ENCODE measurements at places on chromosomes 7 and 10. TPM values are rescaled to one million over a fixed set of nuclear protein-coding genes. Genes with fewer than 3 reads are reported as not detected.
A peak's percentile ranks its signal among the peaks of the same experiment; 100 is the strongest.

DNA sequence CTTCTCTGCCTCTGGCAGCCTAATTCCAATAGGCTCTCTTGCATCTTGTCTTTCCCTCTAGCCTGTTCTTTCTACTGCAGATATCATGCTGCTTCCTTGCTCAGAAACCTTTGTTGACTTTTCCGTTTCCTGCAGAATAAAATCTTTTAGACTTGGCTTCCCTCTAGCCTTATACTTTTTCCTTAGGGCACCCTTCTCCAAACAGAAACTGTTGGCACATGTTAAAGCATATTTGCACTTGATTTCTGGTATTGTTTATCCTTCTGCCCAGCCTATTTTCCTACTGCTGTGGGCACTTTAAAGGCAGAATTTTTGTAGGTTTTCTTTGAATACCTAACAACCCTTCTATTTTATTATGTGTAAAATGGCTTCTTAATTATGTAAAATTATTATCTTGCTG, 4.6 kb downstream of the GNAI1 start:
- H3K27ac ChIP-seq = no peak overlapping the region
- DNase-seq = no peak
- no peaks in the 10 kb centered on the region for H3K36me3 ChIP-seq
- no peak overlapping the region for H3K4me3 ChIP-seq

The ACBD7 gene
- total RNA-seq = 0.19 TPM

- DNase-seq = peak; percentile 77
- H3K4me3 ChIP-seq = peak overlapping the region; percentile 70
- H3K36me3 ChIP-seq = no peaks in the 10 kb centered on the region
- peak overlapping the region; percentile 97 for H3K27ac ChIP-seq
- H3K27me3 ChIP-seq = no peaks in the 10 kb centered on the region
- peaks cover 51% of the 10 kb centered on the region for H3K4me1 ChIP-seq
Observed at GRCh38 chr7:140230516-140230860, 53.7 kb upstream of the KDM7A start.

The CYP26C1 gene
- 0.14 TPM for total RNA-seq

- H3K27me3 ChIP-seq = no peaks in the 10 kb centered on the region
- no peaks in the 10 kb centered on the region for H3K36me3 ChIP-seq
- DNase-seq = peak; percentile 59
- H3K4me3 ChIP-seq = no peak overlapping the region
- H3K4me1 ChIP-seq = peaks cover 29% of the 10 kb centered on the region
Observed at GRCh38 chr7:139855498-139856270, 26.6 kb downstream of the TBXAS1 start.

The CYP3A7 gene
- not detected for total RNA-seq

DNA sequence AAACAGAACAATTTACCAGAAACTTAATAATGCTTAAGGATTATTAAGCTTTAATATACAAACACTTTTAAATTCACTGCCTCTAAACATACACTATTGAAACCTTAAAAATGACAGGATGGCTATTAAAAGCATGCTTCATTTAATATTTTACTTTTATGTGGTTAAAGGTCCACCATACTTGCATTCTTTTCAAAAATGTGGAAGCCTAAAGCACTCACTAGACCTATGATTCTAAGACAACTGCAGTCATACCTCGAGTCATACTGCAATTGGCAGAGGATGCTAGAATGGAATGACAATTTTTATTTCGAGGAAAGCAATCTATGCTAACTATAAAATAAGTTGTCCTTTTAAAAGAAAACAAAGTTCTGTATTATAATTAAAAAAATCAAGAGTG, 85.3 kb downstream of the PIP4K2A start:
- H3K4me1 ChIP-seq = peaks cover 58% of the 10 kb centered on the region
- no peak for DNase-seq
- H3K27ac ChIP-seq = peak overlapping the region; percentile 82
- H3K27me3 ChIP-seq = no peaks in the 10 kb centered on the region
- H3K4me3 ChIP-seq = no peak overlapping the region
- peaks cover 2% of the 10 kb centered on the region for H3K36me3 ChIP-seq

The EEF1AKMT2 gene
- 16.7 TPM for total RNA-seq

DNA sequence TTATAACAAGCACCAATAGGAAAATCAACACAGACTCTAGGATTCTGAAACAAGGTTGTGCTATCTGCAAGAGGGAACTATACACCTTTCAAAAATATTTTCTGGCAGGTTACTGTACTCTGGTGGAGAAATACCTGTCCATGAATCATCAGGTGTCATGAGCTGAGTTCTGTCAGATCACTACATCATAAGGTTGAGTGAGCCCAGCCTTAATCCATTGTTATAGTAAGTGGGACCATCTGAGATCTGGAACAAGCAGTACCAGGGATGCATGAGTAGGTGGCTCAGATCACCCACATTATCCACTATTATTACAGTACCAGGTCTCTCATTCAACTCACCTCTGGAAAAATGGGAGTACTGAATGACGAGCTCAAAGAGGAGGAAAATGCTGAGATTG, 212.4 kb downstream of the DGKI start:
- no peak for DNase-seq
- no peak overlapping the region for H3K4me3 ChIP-seq
- no peaks in the 10 kb centered on the region for H3K4me1 ChIP-seq
- no peaks in the 10 kb centered on the region for H3K27me3 ChIP-seq

The PRKAG2 gene
- total RNA-seq = 42.3 TPM

Measured in CD4-positive, alpha-beta T cell (primary cell).